T-cell (primary cell): ENCODE measurements at places on chromosomes 1 and 21. TPM values are rescaled to one million over a fixed set of nuclear protein-coding genes. Genes with fewer than 3 reads are reported as not detected.

The ZFP69 gene
- 3.9 TPM for total RNA-seq

The GSTM1 gene
- total RNA-seq = 21.9 TPM

The SGIP1 gene
- total RNA-seq = not detected

The SPRR3 gene
- total RNA-seq = not detected

The NBPF4 gene
- not detected for total RNA-seq

The LMOD1 gene
- 0.10 TPM for total RNA-seq

The INSRR gene
- total RNA-seq = not detected

The CYP4A22 gene
- not detected for total RNA-seq

The OSCP1 gene
- 0.32 TPM for total RNA-seq

The FCRL2 gene
- 3.4 TPM for total RNA-seq

The EPS8L3 gene
- 0.47 TPM for total RNA-seq

The RNF2 gene
- total RNA-seq = 19.2 TPM

DNA sequence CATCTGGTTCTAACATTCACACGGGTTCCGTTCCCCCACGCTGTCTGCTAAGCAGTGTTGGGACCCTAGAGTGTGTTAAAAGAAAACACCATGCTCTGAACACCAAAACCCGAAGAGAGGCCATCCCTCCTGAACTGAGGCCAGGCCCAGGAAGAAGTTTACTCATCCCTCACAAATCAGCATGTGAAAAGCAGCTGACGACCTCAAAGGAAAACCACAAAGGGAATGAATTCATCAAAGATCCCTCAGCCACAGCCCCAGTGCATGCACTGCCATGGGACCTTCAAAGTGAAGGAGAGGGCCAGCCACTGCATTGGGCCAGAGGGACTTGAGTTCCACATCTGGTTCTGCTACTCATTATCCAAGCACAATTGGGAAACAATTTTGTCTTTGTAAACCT is 7.0 kb upstream of the PSEN2 start:
- no peak for DNase-seq

GRCh38 chr1:218371927-218372672 is 27.0 kb downstream of the TGFB2 start:
- DNase-seq = no peak

DNA sequence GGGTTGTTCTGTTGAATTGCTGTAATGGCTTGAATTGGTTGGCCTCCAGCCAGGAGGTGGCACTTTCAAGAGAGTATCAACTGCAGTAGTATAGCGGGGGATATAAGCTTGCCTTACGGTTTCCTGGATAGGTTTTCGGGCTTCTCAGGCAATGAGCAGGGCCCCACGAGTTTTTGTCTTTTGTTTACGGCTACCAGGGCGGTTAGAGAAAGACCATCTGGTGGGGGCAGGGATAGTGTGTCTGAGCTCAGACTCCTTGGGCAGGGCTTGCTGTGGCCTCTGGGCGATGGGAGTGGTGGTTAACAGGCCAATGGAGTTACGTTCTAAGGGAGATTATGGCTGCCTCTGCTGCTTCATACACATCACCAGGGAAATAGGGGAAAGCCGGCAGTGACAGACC is 62.8 kb downstream of the DTL start:
- DNase-seq = no peak

DNA sequence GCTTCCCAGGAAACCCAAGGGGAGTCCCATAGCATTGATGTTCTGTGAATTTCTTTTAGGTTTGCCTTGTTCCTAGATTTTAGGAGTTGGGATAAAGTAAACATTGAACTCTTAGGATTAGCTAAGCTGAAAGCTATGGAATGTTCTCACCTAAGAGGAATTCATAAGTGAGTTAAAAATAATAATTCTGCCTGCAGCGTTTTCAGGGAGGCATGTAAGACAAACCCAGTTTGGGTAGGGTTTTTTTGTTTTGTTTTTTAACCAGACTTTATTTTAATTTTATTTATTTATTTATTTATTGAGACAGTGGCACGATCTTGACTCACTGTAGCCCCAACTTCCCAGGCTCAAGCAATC is 28.9 kb upstream of the CD101 start:
- DNase-seq = no peak

DNA sequence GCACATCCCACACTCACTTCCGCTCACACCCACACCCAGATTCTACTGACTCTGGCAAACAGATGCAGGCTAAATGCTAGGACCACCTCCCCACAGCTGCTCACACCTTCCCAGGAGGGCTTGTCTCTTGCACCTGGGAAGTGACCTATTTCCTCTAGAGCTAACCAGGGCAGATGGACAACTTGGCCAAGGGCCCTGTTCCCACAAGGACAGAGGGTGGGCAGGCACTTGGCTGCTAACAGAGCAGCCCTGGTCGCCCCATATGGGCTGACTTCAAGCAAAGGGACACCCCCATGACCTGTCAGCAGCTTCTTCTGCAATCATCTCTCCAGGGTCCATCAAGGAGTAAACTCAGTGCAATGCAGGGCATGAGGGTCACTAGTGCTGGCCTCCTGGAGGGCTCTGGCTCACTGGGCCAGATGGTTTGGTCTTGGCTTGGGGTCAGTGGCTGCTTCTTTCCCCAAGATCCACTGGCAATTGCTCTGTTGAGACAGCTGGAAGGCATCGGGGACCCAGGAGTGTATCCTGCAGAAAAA is 641.5 kb downstream of the PLPP3 start:
- no peak for DNase-seq

- DNase-seq = no peak
Measured at GRCh38 chr1:202227997-202228401, 34.4 kb downstream of the LGR6 start.

DNA sequence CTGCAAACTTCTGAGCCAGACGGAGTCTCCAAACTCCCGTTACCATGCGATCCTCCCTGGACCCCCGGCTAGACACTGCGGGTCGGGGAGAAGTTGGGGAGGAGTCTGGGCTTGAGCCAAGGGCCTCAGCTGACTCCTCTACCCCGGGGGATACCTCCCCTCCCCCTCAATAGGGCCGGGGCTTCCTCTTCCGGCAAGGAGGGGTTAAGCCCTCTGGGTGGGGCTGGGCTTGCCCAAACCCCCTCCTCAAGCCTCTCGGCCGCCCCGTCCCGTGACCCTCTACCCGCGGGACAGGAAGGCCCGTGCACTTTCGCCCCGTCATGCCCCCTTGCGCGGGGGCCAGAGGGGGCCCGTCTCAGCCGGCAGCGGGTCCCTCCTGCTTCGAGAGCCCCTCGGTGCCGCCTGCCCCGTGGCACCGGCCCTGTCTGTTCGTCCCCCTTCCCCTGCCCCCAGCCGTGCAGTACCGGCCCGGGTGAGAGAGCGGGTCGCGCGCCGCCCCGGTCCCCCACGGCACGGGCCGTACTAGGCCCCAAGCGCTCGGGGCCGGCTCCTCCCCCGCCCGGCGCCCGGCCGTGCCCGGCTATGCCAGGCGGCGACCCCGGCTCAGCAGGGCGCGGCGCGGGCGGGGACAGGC is 652 bp downstream of the ARL8A start:
- peak; percentile 42 for DNase-seq

DNA sequence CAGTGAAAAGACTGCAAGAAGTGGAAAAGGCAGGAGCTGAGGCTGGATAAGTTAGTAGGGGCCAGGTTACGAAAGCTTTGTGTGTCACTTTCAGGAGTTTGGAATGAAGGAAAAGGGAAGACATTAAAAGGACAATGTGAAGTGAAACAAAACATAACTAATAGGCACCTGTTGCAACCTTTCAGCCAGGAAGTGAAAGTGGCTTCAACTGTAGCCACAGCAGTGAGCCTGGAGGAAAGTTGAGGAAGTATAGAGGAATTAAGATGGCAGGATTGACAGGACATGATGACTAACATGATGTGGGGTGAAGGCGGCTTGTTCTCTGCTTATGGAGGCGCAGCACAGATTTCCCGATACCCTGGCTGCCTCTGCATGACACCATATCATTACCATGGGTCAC is 68.9 kb downstream of the C4BPA start:
- no peak for DNase-seq

DNA sequence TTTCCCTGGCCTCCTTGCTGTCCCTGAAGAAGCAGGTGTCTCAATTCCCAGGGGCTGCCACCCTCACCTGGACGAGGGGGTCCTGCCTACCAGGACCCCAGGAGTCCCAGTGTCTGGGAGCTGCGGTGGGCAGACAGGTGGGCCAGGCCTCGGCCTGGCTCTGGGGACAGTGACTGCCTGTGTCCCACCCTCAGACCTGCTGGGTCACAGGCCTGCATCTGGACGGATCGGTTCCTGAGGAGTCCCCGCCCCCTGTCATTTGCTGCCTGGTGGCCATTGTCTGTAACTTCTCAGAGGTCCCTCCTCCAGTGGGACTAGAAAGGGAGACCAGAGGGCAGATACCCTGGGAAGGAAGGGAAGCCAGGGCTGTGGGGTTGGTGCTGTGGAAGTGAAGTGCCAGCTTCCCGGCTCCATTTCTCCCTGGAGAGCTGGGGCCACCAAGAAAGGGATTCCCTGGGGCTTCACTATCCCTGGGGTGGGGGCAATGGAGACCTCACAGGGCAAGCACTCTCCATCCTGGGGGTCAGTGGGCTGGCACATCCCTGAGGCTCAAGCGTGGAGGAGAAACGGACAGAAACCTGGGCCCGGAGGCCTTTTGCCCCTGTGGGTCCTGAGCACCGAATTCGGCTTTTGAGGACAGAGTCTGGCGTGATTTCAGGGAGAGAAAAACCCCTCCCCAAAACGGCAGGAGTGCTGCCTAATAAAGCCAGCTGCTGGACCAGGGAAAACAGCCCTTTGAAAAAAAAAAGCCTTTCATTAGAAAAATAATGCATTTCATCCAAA is 157.3 kb downstream of the PEX14 start:
- no peak for DNase-seq

DNA sequence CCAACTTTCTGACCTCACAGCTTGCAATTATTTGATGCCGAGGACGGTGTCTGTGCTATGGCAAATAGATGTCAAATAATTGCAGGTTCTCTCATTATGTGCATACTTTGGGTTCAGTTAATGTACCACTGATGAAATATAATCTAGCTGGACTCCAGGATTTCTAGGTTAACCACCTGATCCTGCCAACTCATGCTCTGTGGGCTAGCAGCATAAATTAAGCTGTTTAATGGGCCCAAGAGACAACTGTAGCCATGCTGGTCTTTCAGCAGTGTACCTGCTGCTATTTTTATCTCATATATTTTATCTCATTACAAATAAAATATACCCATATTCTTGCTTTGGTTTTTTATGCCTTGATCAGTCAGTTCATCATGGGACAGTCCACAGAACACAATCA is 43.3 kb upstream of the HP1BP3 start:
- DNase-seq = no peak

DNA sequence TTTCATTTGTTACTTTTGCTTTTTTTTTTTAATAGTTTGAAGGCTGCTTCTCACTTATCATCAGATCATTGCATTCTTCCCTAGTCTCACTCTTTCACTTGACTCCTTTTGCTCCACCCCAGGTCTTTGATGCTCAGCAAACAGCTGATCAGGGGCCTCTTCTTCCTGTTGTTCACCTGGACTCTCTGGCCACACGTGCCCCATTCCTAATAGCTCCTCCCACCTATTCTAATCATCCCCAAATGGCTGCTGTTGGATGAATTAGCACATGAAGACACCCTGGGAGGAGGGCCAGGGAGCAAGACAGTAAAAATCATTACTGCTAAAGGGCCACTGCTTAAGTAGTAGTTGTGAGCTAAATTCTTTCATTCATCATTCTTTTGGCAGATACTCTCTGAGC is 119.5 kb downstream of the MAB21L3 start:
- DNase-seq = no peak

- DNase-seq = no peak
Measured at GRCh38 chr1:173414136-173414535, 63.0 kb upstream of the PRDX6 start.

DNA sequence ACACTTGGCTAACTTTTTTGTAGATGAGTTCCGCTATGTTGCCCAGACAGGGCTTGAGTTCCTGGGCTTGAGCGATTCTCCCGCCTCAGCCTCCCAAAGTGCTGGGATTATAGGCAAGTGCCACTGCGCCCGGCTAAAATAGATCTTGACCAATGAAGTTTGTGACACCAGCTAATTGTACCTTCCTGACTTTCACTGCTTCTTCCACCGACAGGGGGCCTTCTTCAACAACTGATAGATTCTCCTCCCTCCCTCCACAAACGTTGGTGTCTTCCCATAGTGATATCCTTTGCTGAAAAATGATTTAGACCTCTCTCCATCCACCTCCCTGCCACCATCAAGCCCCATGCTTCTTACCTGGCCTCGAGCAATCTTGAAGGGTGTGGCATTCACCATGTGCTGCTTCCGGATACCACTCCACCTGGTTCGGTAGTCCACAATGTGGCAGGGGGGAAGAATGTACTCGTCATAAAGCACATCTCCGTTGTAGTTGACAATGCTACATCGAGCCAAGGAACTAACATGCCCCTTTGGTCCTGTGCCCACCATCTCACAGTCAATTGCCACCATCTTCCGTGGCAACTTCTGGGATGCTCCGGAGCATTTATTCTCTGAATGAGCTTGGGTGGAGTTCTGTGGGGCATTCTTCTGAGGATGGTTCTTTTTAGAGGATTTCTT is 1.6 kb upstream of the METTL25B start:
- no peak for DNase-seq

GRCh38 chr1:3904843-3905185 is 4.7 kb upstream of the C1orf174 start:
- DNase-seq = no peak

DNA sequence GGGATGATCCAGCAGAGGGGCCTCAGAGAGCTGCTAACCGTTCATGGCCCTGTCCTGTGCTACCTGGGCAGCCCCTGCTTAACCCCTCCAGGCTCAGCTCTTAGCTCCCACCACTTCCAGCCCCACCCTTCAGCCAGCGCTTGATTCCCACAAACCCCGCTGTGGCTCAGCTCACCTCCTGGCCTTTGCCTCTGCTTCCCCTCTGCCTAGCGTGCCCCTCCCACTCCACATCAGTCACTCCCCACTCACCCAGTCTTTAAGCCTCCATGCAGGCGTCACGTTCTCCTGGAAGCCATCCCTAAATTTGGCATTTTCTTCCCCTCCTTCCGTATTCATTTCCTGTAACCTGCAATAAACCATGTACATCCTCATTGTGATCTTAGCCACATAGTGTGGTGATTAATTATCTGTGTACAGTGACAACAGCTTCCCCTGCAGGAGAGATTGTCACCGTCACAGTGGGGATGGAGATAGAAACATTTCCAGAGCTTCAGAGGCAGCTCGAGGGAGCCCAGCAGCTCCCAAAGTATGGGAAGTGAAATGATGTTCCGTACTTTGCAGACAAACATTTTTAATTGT is 65.5 kb downstream of the EPHB2 start:
- DNase-seq = no peak

- DNase-seq = no peak
Measured at GRCh38 chr1:212512816-212513559, 80.3 kb downstream of the NENF start.

- no peak for DNase-seq
Measured at GRCh38 chr1:17594690-17595601, 55.4 kb downstream of the ARHGEF10L start.
